ENCODE measurements at places on chromosomes 5 and 9.

DNA sequence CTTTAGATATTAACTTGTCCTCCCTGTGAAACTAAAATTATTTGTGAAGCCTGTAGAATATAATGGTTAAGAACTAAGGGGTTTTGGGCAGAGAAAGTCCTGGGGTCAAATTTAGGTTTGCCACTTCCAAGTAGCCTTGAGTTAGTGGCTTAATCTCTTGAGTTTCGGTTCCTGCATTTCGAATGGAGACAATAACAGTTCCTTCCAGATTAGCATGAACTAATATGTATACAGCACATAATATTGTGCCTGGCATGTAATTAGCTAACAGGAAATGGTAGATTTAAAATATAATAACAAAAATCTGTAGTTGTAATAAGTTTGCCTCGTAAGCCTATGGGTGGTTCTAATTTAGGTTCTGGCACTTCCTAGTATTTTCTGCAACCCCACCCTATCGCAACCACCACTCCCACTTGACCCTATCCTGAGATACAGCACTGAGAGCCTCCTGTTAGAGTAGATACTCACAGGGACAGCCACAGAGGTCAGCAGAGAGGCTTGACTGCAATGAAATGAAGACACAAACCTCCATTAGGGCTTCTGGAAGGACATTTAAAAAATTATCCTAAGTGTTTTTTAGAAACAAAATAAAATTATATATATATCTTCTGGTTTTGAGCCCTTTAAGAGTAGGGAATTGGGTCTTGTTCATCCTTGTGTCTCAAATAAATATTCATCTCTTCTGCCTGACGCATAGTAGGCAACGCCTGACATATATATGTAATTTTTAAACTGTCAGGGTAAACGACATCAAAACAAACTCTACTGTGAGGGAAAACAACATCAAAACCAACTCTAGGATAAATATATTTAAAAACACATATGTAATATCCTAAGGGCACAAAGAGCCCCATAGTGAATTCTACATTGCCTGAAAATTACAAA is 8.5 kb downstream of the SPINK9 start:
- DNase-seq = no peak

GRCh38 chr5:31365776-31366175 is 166.1 kb downstream of the DROSHA start:
- DNase-seq = no peak

- no peak for DNase-seq
Measured at GRCh38 chr5:122880749-122881148, 35.3 kb downstream of the SNX24 start.

DNA sequence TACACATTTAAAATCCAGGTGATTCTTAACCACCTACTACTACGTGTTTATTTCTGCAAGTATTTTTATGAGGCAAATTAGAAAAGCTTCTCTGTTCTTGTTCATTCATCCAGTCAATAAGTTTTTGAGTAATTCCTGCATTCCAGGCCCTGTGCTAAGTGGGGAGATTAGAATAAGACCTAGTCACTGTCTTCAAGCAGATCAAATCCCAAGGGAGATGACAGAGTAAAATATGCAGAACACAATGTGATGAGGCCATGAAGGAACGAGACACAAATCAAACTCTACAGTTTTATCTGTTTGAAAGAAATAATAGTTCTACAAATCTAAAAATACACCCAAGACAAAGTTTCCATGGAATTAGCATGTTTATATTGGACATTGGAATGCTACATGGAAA is 158.8 kb downstream of the CEP120 start:
- no peak for DNase-seq

GRCh38 chr9:36848946-36849345 is 185.1 kb downstream of the PAX5 start:
- no peak for DNase-seq

DNA sequence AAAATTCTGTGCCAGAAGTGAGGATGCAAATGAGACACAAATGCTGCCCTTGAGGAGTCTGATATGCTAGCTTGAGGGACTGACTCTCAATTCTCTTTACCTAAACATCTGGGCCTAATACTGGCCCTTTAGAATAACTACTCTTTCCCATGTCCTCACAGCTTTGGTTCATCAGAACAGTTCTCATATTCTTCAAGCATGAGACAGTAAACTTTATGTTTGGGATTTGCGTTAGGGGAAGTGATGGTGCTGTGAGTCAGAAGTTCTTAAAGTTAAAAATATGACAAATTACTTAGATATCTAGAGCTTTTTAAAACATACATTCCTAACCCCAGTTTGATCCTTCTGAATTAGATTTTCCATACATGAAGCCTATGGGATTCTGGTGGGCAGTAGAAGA is 665.0 kb upstream of the RGMB start:
- DNase-seq = peak; percentile 24

- DNase-seq = no peak
Measured at GRCh38 chr5:79886456-79886855, 104.6 kb downstream of the MTX3 start.

DNA sequence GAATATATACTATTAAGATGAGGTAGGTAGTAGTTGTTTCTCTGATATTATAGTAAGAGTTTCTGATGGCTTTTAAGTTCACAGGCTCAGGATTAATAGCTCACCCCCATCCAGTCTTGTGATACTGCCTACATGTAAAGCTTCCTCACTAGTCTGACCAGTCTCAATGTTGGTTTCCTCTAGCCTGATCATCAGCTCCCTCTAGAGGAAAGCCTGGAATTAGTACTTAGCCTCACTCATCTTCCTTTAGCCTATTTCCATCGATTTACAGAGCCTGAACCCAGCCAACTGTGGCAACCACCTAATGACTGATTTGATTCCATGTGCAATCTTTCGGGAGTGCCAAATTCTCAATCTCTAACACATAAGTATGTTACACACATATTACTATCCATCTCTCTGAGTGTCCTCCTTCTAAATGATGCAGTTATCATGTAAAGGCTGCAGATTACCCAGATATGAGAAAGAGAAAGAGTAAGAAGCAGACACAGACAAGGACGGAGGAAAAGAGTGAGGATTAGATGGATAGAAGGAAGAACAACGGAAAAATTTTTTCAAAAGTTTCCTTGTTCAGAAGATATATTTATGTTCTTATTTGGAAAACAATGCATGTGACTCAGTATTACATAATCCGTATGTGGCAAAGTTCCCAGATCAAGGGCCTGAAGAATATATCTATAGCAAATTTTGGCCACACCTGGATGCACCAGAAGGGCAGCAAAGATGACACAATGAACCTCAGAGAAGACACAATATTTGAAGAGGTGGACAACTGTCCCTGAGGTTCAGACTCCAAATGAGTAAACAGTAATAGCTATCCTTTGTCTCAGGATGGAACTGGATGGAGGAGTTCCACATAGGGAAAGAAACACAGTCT is 333.7 kb downstream of the ELAVL2 start:
- DNase-seq = peak; percentile 24

All from epithelial cell of prostate (primary cell).